Mesenteric fat pad (tissue), 1 donor: ENCODE measurements at places on chromosomes 13 and 19. TPM values are rescaled to one million over a fixed set of nuclear protein-coding genes. Genes with fewer than 3 reads are reported as not detected.

Gene CYP2A7
- not detected for total RNA-seq

GRCh38 chr19:33754361-33754760, 42.3 kb upstream of the KCTD15 start:
- DNase-seq: peak; percentile 47

DNA sequence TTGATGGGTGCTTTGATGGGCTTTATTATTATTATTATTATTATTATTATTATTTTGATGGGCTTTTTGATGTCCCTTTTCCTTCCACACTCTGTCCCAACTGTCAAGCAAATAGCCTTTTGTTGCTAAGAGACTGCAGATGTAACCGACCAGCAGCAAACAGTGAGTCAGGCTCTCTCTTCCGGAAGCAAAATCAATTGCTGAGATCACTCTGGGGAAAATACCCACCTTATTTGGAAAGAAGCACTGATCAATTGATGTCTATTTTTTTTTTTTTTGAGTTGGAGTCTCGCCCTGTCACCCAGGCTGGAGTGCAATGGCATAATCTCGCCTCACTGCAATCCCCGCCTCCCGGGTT, 2.9 kb downstream of the LDLR start:
- DNase-seq: no peak

DNA sequence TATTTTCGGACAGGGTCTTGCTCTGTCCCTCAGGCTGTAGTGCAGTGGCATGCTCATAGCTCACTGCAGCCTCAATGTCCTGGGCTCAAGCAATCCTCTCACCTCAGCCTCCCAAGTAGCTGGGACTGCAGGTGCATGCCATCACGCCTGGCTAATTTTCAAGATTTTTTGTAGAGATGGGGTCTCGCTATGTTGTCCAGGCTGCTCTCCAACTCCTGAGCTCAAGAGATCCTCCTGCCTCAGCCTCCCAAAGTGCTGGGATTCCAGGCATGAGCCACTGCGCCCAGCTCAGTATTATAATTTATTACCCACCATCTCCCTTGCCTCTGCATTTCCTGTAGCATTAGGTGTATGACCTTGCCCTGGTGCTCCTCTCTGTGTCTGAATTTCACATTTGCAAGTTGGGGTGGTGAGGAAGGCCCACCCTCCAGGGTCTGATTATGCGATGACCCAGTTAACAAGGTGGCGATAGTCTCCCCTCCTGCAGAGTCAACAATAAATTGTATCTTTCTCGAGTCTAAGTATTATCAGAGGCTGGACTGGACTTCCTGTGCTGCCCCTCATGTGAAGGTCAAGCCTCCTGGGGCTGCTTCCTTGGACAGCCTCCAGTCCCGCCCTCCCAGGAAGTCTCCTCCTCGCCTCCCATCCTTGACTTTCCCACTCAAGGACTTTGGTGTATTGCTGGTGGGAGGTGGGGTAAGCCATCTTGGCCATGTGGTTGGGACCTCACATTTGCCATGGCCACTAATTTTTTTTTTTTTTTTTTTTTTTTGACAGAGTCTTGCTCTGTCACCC, 1.5 kb upstream of the TUBB4A start:
- DNase-seq: no peak

Gene RGL3
- total RNA-seq: 18.8 TPM

GRCh38 chr13:30457306-30457891, 8.3 kb downstream of the HMGB1 start:
- no peak for DNase-seq

Gene SLC17A7
- total RNA-seq: 2.3 TPM

DNA sequence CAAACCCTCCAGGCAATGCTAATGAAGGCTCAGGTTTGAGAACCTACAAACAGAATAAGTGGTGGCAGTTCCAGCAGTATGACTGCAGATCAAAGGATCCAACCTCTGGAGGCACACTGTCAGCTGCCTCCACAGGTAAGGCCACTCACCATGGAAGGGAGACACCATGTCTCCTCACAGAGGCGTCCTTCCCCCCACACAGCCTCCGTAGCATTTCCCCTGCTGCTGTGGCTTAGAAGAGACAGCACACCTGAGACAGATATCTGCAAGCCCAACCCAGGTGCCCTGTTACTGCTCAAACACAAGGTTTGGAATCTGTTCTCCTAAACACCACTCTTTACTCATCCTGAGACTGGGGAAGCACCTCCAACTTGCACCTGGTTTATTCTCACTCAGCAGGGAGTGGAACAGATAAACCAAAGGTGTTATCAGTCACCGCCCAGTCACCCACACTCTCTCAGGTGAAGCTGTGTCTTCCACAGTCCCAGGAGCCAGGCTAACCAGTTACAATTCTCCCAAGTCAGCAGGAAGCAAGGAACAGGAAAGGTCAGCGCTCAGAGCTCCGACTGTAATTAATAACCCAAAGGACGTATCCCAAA, 311.2 kb downstream of the FOXO1 start:
- no peak for DNase-seq

GRCh38 chr19:48378194-48378570, 13.2 kb downstream of the KDELR1 start:
- no peak for DNase-seq

- DNase-seq: no peak
Observed at GRCh38 chr13:28531077-28531844, 36.3 kb upstream of the FLT1 start.

Gene EBI3
- 5.8 TPM for total RNA-seq

Gene IZUMO1
- total RNA-seq: 2.0 TPM

Gene LIN37
- 12.9 TPM for total RNA-seq

DNA sequence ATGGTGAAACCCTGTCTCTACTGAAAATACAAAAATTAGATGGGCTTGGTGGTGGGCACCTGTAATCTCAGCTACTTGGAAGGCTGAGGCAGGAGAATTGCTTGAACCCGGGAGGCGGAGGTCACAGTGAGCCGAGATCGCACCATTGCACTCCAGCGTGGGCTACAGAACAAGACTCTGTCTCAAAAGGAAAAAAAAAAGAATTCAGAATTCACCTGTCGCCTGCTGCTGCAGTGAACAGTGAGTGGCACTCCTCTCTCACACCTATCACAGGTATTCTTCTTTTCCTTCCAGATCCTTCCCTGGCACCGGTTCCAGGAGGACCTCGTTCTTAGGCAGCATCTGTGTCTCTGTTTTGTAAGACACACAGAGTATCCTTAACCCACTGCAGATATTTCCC, 5.8 kb upstream of the MVB12A start:
- no peak for DNase-seq

Gene CABP5
- total RNA-seq: not detected

- no peak for DNase-seq
Observed at GRCh38 chr19:57319869-57320179, 448 bp upstream of the ZNF543 start.

Gene UGGT2
- total RNA-seq: 32.4 TPM

DNA sequence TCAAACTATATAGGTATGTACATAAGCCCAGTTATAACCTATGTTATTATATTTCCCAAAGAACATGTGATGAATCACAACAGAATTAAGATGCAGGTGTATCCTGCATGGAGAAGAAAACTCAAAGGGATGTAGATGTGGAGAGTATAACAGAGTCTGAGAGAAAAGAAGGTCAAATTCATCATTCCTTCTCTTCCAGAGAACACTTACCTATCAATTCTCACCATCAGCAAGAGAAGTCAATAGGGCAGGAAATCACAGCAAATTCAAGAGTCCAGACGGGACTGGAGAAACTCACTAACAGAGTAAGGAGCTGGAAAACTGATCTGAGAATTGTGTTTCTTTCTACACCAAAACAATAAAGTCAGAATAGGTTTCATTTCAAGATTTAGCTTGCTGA, 28.4 kb downstream of the DIAPH3 start:
- no peak for DNase-seq

- no peak for DNase-seq
Observed at GRCh38 chr19:17423429-17424208, 3.8 kb downstream of the MVB12A start.

- no peak for DNase-seq
Observed at GRCh38 chr13:39959497-39960144, 304.2 kb downstream of the COG6 start.

DNA sequence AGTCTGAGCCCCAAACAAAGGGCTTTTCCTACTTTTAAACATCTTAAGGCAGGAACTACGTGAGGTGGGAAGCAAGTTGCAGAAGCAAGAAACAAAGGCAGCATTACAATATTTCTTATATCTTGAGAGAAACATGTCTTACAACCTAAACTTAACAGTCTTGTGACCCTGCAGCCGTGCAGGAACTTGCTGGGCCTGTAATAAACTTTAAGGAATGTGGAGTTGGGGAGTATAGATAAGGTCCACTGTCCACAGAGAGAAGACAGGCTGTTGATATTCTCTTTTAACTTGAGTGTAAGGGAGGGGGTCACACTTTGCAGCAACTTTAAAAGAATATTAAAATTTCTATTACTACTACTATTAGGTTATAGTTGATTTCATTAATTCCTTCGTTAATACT, 214.6 kb upstream of the HTR2A start:
- no peak for DNase-seq

- DNase-seq: no peak
Observed at GRCh38 chr19:53537121-53537520, 824 bp upstream of the ZNF331 start.

Gene PLA2G4C
- total RNA-seq: 7.1 TPM

Gene CGB2
- total RNA-seq: not detected
